ENCODE measurements at places on chromosomes 1 and 21.

DNA sequence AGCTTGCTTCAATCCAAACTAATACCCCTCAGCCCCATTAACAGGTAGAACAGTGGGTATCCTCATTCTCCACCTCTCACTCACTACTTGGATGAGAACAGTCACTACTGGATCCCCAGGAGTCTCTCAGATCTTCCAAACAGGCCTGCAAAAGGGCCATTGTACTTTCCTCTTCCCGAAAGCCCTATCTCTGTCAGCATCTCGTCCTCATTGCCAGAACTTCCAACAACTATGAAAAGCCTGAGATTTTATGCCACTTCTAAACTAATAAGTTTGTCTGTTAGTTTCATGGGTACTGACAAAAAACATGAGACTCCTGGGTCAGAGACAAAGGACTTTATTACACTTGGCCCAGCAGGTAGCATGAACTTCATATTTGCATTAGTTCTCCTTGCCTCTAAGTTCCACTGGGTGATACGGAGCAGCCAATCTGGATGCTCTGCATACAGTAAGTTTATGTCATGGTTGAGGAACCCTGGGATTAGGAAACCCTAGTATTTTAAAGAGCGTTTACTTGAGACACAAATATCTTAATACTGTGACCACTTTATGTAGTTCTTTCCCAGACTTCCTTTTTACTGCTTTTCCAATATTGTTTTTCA, 38.1 kb downstream of the VANGL2 start:
- no peak for DNase-seq

GRCh38 chr1:201016211-201016651, 7.3 kb downstream of the KIF21B start:
- no peak for DNase-seq

GRCh38 chr1:34762474-34763141, 3.1 kb downstream of the GJB4 start:
- DNase-seq = no peak

DNA sequence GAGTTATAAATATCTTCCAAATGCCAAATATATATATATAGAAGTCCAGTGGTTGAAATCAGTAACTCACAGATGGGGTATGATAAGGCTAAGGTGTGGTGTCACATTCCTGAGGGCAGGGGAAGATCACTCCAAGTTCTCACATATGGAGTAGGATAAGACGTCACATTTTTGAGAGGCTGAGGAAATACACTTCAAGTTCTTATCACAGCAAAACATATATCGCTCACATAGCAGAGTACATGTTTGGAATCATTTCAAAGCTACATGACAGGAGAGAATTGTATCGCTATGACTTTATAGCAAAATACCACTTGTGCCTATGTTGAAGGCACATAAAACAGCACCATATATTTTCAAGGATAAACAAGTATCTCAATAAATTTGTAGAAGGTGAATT, 55.1 kb downstream of the RBM11 start:
- DNase-seq = no peak

- no peak for DNase-seq
These were observed 51.7 kb downstream of the RASSF5 start for GRCh38 chr1:206558794-206559671.

DNA sequence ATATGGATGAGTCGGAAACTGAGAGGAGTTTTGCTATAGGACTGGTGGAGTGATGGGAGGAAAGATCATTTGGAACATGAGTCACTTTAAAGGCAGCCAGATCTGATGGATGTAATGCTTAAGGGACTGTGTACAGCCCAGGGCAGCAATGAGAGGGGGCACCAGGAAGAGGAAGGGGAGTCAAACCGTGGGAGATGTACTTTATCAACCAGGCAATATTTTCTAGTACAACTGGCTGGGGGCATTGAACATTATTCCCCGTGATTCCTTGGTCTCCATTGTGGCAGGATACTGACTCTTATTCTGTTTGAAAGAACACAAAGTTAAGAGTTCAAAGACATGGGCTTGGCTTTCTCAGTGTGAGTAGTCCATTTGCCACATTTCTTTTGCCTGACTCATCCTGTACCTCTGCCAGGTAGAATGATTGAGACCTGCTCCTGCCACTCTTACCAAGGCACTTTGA, 268.2 kb upstream of the NR5A2 start:
- DNase-seq = no peak

- DNase-seq = no peak
These were observed 162.9 kb upstream of the HP1BP3 start for GRCh38 chr1:20949871-20950590.

DNA sequence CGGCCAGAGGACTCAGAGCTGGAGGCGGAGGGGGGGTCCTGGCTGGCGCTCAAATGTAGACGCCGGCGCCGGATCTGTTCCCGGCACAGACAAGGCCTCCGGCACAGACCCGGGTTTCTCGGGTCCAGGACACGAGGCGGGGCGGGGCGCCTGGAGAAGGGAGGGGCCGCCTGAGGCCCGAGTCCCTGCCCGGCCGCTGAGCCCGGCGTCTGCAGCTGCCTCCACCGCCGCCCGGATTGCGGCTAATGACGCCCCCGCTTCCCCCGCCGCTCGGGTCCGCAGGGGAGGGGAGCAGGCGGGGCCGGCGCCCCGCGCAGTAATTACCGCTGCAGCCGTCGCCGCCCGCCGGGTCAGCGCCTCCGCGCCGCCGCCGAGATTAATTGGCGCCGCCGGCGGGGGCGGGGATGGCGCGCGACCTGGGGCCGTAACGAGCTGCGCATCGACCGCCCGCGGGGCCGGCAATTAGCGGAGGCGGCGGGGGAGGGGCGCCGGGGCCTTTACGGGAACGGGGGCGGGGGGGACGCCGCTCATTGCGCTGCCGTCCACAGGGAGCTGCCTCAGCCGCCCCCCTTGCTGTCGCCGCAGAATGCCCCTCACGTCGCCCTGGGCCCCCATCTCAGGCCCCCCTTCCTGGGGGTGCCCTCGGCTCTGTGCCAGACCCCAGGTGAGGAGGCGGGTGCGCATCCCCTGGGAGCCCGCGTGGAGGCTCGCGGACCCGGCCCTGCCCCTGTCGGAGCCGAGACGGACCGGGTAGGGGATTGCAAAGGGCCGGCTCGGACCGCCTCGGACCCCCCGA, 17.3 kb downstream of the NOC2L start:
- no peak for DNase-seq

DNA sequence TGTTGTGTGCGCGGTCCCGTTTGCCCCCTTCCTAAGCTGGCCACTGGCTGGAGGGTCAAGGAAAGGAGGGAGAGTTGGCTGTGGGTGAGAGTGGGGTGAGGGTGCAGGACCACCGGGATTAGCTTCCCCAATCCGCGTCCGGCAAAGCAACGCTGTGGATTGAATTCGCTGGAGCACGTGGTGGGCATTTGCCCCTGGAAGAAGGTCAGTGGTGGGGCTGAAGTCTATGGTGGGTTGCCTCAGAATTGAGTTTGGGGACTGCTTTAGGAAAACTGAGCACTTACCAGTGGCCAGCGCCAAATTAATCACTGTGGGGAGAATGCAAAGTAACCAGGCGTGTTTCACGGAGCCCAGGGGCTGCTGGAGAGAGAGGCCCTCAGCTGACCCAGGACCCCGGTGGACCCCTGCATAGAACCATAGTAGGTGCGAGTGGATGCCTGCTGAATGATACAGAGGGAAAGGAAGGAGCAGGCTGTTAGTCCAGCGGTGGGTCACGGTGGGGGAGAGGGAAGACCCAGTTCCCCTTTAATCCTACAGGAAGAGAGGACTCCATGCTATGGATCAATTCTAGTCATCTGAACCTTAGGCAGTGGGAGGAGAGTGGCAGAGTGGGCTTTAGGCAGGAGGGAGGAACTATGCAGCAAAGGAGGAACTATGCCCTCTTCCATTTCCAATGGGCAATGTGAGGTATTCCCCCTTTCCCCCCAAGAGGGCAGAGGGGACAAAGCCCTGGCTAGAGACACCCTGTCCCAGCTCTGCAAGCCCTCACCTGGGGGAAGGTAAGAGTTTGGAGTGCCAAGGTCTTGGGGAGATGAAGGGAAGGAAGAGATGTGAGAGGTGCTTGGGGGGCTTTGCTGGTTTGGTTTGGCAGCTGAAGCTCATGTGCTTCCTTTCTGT, 1.2 kb downstream of the TNFRSF8 start:
- DNase-seq = no peak

GRCh38 chr21:45135868-45136267, 61.5 kb downstream of the ADARB1 start:
- no peak for DNase-seq

GRCh38 chr1:185487936-185488335, 170.9 kb upstream of the IVNS1ABP start:
- no peak for DNase-seq

GRCh38 chr1:184914149-184914548, 60.2 kb downstream of the NIBAN1 start:
- DNase-seq = no peak

DNA sequence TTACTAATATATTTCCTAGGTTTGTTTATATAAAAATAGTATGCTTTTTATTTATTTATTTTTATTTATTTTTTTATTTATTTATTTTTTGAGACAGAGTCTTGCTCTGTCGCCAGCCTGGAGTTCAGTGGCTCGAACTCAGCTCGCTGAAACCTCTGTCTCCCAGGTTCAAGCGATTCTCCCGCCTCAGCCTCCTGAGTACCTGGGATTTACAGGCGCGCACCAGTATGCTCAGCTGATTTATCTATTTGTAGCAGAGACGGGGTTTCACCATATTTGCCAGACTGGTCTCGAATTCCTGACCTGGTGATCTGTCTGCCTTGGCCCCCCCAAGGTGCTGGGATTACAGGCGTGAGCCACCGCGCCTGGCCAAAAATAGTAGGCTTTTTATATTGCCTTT, 33.2 kb downstream of the BRINP3 start:
- no peak for DNase-seq

GRCh38 chr1:54461731-54462596, 55.8 kb upstream of the SSBP3 start:
- DNase-seq = no peak

DNA sequence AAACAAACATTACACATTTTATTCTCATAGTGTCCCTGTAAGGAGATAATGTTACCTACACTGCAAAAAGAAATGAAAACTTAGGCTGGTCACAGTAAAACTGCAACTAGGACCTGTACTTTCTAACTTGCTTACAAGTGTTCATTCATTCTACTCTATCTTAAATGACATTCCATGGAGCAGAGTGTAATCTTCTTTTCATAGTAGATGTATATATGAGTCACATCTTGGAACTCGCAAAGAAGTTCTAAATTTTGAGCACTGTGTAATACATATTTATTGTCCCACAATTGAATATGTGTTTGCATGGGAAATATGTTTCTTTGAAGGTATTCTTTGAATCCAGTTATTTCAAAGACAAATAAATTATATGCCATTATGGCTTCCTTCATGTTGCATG, 1258.5 kb upstream of the ADGRL2 start:
- no peak for DNase-seq

DNA sequence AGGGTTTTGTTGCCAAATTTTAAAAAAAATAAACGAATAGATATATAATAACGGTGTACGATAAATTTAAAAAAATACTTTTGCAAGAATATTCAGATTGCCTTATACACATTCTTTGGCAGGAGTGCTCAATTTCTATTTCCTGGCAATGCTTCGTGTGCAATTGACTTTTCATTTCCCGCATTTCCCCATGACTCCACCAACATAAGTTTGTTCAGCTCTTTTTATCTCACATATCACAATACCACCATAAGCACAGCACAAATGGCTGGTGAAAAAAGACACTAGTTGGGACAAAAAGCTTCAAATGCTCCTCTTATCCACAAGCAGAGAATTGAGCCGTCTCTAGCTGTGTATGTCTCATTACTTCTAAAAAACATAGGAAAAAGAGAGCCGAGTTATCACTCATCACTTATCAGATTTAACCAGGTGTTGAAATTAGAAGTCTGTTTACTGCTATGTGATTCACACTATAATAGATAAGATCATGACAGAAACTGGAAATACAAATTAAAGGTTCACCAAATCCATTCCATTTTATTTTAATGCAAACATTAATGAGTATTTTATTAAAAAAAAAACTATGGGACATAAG, 28.9 kb upstream of the RGS1 start:
- DNase-seq = no peak

DNA sequence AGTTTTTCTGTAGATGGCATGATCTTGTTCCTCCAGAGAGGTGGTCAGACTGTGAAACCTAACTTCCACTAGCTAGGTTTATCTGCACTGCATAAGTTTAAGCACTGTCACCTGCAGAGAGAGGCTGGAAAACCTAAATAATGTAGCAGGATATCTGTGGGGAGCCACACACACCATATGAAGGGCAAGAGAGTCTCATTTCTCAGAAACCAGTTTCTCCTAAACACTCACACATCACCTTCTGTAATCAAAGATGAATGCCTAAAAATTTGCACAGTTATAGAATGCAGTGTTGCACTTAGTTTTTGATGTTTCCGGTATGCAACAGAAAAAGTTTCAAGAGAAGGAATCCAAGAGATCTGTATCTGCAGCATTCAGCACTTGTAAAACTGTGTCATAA, 654.6 kb downstream of the ADGRL2 start:
- DNase-seq = no peak

- peak; percentile 79 for DNase-seq
These were observed 65.9 kb downstream of the PIK3CD start for GRCh38 chr1:9717193-9718005.

- DNase-seq = no peak
These were observed 3.2 kb downstream of the DISP3 start for GRCh38 chr1:11482198-11482597.

- no peak for DNase-seq
These were observed 85.3 kb downstream of the RPS6KC1 start for GRCh38 chr1:213136190-213136917.

GRCh38 chr1:17965515-17966100, 142.0 kb upstream of the IGSF21 start:
- no peak for DNase-seq

GRCh38 chr1:10601342-10602070, 126.8 kb downstream of the PEX14 start:
- no peak for DNase-seq

DNA sequence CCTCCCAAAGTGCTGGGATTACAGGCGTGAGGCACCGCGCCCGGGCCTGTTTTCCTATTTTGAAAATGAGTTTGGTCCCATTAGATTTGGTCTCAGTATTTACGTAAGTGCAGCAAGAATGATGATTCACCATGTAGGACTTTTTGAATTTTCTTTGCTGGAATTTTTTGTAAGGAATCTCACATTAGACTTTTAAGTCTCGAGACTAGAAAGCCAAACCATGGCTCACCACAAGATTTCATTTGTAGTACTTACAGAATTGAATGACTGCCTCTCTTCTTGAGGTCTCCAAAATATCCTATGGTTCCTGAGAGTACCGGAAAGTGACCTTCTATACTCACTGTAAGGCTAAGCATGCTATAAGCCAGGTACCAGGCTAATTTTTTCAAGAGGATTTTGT, 325 bp downstream of the OR14A2 start:
- no peak for DNase-seq

GRCh38 chr1:220680085-220680687, 10.0 kb upstream of the C1orf115 start:
- DNase-seq = no peak

- no peak for DNase-seq
These were observed 45.4 kb upstream of the SELENON start for GRCh38 chr1:25754470-25755181.

GRCh38 chr1:22791831-22792347, 81.2 kb downstream of the EPHB2 start:
- no peak for DNase-seq

GRCh38 chr1:183327434-183328290, 90.5 kb downstream of the NMNAT2 start:
- DNase-seq = no peak
